ENCODE measurements at places on chromosomes 6 and 20.

- no peak for DNase-seq
Observed at GRCh38 chr6:110597761-110598160, 121.3 kb upstream of the SLC22A16 start.

GRCh38 chr20:35954907-35955251 lies 577 bp upstream of the SCAND1 start:
- DNase-seq = no peak

DNA sequence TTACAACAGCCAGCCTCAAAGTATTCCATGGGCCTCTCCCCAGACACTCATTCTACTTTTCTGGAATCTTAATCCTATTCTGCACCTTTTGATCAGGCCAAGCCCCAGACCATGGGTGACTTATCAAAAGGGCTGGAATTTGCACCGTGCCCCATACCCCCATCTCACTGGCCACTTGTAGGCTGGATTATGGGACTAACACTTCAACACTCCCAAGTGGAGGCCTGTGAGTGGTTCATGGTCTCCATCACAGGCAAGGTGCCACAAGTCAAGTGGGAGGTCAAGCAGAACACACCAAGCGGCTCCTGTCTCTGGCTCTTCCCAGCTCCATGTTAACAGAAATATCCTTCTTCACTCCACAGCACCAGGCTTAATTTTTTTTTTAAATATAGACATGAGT lies 212.3 kb upstream of the HEY2 start:
- DNase-seq = no peak

DNA sequence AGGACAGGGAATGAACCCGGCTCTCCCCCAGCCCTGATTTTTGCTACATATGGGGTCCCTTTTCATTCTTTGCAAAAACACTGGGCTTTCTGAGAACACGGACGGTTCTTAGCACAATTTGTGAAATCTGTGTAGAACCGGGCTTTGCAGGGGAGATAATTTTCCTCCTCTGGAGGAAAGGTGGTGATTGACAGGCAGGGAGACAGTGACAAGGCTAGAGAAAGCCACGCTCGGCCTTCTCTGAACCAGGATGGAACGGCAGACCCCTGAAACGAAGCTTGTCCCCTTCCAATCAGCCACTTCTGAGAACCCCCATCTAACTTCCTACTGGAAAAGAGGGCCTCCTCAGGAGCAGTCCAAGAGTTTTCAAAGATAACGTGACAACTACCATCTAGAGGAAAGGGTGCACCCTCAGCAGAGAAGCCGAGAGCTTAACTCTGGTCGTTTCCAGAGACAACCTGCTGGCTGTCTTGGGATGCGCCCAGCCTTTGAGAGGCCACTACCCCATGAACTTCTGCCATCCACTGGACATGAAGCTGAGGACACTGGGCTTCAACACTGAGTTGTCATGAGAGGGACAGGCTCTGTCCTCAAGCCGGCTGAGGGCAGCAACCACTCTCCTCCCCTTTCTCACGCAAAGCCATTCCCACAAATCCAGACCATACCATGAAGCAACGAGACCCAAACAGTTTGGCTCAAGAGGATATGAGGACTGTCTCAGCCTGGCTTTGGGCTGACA lies 28.8 kb upstream of the ZBP1 start:
- no peak for DNase-seq

DNA sequence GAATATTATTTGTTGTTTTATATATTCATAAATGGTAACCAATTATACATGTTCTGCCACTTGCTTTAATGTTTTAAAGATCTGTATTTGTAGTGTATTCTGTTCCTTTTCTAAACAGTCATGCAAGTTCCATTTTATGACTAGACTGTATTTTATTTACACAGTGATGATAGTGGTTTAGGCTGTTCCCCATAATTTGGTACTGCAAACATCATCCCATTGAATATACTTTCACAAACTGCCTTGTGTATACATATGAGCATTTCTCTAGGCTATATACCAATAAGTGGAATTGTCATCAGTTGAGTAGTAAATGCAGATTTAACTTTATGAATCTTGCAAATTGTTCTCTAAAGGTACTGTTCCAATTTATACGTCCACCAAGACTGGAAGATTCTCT lies 738.0 kb downstream of the EPHA7 start:
- DNase-seq = no peak

- no peak for DNase-seq
Observed at GRCh38 chr6:156413154-156413553, 364.0 kb upstream of the ARID1B start.

DNA sequence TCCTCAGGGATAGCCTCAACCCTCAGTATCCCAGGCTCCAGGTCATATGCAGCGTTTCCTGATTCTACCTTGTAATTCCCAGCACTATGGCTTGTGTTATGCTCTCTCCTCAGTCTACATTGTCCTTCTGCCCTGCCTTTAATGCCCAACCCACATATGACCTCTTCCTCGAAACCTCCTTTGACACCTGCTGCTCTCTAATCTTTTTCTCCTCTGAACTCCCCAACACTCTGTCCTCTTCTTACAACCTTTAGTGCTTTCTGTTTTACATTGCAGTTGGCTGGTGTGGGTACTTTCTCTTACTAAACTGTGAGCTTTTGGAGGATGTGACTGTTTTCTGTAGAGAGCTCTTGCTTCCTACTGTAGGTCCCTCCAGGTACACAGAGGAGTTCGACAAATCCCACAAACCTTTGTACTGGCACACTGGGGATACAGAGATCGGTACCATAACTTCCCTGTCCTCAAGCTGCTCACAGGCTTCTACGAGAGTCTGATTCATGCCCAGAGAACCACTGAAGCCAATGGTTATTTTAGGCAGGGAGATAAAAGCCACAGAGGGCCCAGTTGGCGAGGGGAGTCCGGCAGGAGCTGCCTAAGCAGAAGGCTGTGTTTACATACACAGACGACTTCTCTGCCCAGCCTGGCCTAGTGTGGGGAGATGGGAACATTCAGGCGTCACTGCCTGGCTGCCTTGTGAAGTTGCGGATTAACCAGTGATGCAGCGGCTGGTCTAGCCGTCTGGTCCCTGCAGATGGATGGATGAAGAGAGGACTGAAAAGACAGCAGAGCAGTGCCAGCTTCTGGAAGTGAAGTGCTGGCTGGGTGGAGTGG lies 8.4 kb upstream of the EPB41L1 start:
- DNase-seq = no peak

DNA sequence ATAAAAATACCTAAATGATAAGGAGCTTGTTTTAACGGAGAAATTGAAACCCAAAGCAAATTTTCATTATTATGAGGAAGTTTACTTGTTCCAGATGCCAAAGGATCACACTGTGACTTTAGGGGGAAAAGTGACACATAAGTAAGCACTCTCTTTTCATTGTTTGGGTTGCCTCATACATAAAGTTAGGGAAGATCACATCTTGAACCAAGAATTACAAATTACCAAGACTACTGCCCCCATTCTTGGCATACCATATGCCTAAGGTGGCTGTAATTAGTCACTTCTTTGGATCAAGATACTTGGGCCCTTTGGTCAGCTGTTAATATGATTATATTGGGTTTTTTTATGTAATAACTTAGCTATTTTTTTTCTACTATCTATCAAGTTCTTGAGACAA lies 269.0 kb downstream of the COL12A1 start:
- no peak for DNase-seq

DNA sequence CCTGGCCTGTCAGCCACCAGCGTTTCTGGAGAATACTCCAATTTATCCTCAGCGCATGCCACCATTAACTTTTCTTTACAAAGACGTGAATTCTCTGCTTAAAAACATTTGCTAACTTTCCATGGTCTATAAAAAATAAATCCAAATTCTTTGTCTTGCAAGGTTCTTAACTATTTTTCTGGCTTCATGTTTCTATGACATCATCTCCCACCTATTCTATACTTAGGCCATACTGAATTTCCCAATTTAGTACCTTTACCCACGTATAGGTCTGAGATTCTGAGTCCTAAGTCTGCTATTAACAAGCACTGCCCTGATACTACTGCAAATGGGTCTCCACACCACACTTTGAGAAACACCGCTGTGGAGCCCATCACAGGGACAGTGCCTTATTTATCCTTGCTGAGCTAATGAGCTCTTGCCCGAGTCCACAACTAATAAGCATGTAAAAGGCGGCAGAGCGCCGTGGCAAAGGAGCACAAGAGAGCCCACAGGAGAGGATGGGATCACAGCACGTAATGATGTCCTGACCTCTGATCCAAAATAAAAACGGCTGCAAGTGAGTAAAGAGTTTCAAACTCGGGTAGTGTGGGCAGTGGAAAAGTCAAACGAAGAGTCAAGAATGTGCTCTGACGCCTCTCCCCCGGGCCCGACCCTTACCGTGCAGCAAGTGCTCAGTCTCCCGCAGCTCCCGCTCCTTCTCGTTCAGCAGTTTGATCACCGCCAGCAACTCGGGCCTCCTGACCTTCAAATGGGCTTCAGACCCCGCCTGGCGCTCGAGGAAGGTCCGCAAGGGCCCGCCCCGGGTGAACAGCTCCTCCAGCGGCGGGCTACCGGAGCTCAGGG lies 519 bp downstream of the MTRF1L start:
- DNase-seq = no peak

GRCh38 chr6:135605278-135605790 lies 107.8 kb upstream of the AHI1 start:
- DNase-seq = no peak

DNA sequence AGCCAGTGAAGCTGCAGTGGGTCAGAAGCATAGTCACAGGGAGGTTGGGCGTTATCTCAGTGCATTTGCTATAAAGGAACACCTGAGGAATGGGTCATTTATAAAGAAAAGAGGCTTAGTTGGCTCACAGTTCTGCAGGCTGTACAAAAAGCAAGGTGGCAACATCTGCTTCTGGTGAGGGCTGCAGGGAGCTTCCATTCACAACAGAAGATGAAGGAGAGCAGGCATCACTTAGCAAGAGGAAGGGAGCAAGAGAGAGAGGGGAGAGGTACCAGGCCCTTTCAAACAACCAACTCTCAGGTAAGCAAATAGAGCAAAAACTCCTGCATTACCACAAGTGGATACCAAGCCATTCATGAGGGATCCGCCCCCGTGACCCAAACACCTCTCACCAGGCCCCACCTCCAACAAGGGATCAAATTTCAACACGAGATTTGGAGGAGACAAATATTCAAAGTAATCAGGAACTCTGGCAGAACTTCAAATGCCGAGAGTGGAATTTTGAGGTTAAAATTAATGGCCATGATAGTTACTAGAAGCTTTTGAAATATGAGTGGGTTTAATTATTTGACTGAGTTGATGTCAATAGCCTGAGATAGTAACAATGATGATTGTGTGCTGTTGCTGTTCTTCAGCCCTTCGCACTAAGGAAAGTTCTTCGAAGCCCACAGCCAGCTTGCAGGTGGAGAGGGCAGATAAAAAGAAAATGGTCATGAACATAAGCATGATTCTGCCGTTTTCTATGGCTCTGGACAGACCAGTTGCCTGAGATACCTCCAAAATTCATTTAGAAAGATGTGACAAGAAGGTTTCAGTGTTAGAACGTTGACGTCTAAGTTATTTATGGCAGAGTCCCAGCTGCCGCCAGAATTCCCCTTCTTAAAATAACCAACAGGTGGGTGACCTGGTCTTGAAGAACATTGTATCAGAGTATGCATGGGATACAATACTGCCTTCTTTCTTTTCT lies 55.3 kb upstream of the ADTRP start:
- DNase-seq = no peak

DNA sequence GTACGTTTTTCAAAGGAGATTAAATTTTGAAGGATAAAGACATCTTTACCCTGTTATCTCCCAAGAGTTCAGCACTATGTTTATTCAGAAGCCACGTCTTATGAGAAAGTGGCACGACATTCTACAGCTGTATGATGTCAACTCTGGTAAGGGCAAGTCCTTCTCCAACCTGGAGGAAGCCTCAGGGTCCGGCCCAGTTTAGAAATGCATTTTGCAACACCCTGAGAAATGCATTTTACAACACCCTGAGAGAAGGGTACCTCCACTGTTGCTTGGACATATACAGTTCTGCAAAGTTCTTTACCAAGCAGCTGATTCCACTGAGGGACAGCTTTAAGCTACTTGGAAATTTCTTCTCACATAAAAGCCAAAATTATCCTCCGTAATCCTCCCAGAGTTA lies 17.5 kb downstream of the NAPB start:
- DNase-seq = no peak

DNA sequence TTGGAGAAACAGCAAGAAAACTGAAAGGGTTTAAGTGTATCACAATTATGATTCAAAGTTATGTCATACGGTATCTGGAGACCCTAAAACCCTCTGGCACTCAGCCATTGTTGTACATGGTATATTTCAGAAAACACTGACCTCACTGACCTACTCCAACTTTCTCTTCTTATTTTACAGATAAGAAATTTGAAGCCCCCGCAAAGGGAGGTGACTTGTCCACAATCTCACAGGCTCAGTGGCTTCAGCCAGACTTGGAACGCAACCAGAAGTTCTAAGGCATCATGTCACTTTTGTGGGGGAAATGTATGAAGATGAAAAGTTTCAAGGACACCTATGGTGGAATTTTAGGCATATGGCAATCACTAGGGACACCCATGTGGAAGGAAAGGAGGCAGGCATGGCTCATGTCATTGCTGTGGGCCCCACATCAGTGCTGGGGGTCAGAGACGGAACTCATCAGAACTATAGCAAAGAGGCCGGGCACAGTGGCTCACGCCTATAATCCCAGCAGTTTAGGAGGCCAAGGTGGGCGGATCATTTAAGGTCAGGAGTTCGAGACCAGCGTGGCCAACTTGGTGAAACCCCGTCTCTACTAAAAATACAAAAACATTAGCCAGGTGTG lies 5.2 kb upstream of the TRIB3 start:
- DNase-seq = no peak

- peak; percentile 80 for DNase-seq
Observed at GRCh38 chr6:82144007-82144851, 103.3 kb downstream of the IBTK start.

- peak; percentile 92 for DNase-seq
Observed at GRCh38 chr20:58017231-58017969, 211.1 kb downstream of the ANKRD60 start.

DNA sequence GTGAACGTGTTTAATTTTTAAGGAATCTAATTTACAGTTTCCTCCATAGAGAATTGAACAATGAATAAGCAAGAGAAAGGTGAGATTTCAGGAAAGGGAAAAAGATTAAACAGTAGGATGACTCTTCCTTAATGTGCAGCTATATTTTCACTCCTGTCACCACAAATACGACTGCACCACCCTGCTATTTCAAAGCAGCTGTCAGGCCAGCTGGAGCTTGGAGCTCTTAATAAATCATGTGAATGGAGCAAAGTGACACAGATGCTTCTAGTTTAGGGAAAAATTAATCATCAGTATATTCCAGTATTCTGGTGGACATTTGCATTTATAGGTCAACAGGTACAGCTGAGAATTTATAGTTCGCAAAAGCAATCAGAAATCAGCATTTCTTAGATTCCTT lies 56.5 kb upstream of the PKIB start:
- DNase-seq = no peak

DNA sequence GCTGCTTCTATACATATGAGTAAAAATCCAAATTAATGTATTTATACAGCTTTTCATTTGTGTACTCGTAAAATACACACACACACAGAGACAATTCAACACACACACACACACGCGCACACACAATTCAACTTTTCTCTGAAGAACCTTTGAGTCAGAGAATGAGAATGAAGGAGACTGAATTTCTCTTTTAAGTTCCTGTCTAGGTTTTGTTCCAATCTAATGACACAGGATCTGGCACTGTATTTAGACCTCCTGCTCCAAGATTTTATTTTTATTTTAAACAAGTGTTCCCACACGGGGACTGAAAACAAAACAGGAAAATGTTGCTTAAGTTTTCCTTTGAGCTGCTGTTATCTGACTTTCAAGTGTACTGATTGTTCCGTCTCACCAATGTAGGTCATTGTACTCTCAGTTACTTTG lies 250.8 kb downstream of the LAMA2 start:
- no peak for DNase-seq
